Fibroblast of the aortic adventitia (primary cell): ENCODE measurements at places on chromosomes 11 and 22. TPM values are rescaled to one million over a fixed set of nuclear protein-coding genes. Genes with fewer than 3 reads are reported as not detected.

Gene NAALAD2
- total RNA-seq, result 3.7 and 7.9 TPM in 2 replicates

Gene SAA2
- not detected in 2 replicates for total RNA-seq

Gene CCDC81
- 0.36 and 2.6 TPM in 2 replicates for total RNA-seq

Gene LMNTD2
- total RNA-seq, result 0.36 TPM in 1 of 2 replicates, not detected in the other

Gene PPFIBP2
- total RNA-seq, result 11.7 and 53.3 TPM in 2 replicates

Gene POTEH
- not detected in 2 replicates for total RNA-seq

Gene RASGRP2
- total RNA-seq, result 0.25 TPM in 1 of 2 replicates, not detected in the other

Gene GRIK4
- not detected in 2 replicates for total RNA-seq

Gene FOLR2
- not detected in 2 replicates for total RNA-seq

Gene BTBD18
- 0.09 TPM in 1 of 2 replicates, not detected in the other for total RNA-seq

Gene APOL5
- not detected in 2 replicates for total RNA-seq

Gene ALDH3B1
- 12.5 and 20.8 TPM in 2 replicates for total RNA-seq

Gene IRAG1
- total RNA-seq, result 17.6 and 32.0 TPM in 2 replicates

Gene SLCO2B1
- total RNA-seq, result 2.0 TPM in 1 of 2 replicates, not detected in the other

Gene MS4A15
- not detected in 2 replicates for total RNA-seq

Gene KRTAP5-8
- total RNA-seq, result not detected in 2 replicates

Gene PIH1D2
- total RNA-seq, result 5.1 and 5.5 TPM in 2 replicates

Gene MPPED2
- total RNA-seq, result 0.18 TPM in 1 of 2 replicates, not detected in the other

Gene UBQLNL
- 0.36 and 0.41 TPM in 2 replicates for total RNA-seq

Gene NOX4
- 1.4 and 2.5 TPM in 2 replicates for total RNA-seq

Gene SLC35F2
- total RNA-seq, result 9.6 and 9.9 TPM in 2 replicates

Gene KMT2A
- total RNA-seq, result 38.9 and 49.8 TPM in 2 replicates

Gene LRRC10B
- total RNA-seq, result 0.27 TPM in 1 of 2 replicates, not detected in the other

Gene PAAF1
- 9.2 and 11.1 TPM in 2 replicates for total RNA-seq

Gene SCGB2A2
- total RNA-seq, result not detected in 2 replicates

Gene NLRP14
- total RNA-seq, result 0.18 TPM in 1 of 2 replicates, not detected in the other

Gene TENM4
- 26.4 and 113 TPM in 2 replicates for total RNA-seq

Gene GAB4
- not detected in 2 replicates for total RNA-seq

Gene DGCR6
- total RNA-seq, result 1.8 and 5.7 TPM in 2 replicates

Gene ARVCF
- total RNA-seq, result 9.7 and 12.9 TPM in 2 replicates

Gene HDHD5
- 19.7 and 20.3 TPM in 2 replicates for total RNA-seq

Gene OOSP4A
- total RNA-seq, result not detected in 2 replicates

Gene RTN4R
- total RNA-seq, result 0.09 TPM in 1 of 2 replicates, not detected in the other

Gene TUB
- total RNA-seq, result 18.2 and 19.2 TPM in 2 replicates
